Testis (tissue), 5 donors: ENCODE measurements at places on chromosomes 3 and 15.

GRCh38 chr15:84598993-84599392 lies 1.8 kb upstream of the ZSCAN2 start:
- peak; percentile 63 for DNase-seq

DNA sequence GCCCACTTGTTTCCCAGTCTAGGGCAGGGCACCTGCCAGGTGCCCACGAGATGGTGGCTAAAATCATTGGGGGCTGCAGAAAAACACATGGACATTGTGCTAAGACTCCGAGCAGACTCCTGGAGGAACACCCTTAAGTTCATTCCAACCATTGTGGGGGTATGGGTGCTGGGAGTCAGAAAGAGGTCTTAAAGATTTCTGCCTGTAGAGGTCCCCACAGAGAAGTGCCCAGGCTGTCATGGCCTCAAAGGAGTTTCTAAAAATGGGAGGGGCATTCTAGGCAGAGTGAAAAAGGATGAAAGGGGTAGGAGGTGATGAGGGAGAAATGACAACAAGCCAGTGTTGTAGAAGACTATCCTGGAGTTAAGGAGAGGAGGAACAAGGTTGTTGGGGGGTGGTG lies 17.1 kb downstream of the RBP1 start:
- DNase-seq: no peak

DNA sequence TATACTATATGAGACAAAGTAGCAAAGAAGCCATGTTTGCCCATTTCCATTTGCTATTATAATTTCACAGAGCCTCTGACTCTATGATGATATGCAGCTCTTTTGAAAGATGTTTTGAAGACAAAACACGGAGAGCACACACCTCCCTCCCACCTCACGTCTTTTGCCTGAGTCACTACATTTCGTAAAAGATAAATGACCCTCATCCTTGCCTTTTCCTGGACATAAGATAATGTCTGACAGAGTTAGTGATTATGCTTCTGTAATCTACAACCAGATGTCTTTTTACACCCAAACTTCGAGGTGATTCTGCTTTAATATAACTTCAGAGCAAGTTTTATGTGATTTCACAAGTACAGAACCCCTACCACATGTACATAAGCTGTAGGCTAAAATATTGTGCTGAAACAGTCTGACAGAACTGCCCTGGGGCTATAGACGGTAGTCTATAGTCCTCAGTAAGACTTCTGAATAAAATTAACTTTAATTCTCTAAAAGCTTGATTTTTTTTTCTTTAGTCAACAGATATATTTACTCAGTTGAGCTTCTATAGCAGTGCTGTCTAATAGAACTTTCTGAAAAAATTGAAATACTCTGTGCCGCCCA lies 99.9 kb downstream of the CD200R1L start:
- no peak for DNase-seq

GRCh38 chr3:152499791-152500385 lies 231.2 kb downstream of the MBNL1 start:
- DNase-seq: no peak

DNA sequence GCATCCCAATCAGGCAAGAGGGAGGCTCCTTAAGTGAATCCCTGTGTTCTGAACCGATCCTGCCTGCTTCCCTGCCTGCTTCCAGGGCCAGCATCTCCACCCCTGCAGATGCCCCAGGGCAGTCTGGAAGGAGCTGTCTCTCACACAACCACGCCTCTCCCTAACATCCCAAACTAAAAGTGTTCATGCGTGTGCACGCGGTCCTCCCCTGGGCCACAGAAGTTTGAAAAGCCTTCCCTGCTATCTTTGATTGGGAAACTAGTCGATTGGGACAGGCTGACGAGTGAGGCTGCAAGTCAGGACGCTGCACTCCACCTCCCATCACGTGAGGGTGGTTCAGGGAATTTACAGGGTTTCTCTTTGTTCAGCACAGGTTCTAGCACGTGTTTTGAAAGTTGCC lies 340.9 kb upstream of the ICE2 start:
- DNase-seq: no peak

DNA sequence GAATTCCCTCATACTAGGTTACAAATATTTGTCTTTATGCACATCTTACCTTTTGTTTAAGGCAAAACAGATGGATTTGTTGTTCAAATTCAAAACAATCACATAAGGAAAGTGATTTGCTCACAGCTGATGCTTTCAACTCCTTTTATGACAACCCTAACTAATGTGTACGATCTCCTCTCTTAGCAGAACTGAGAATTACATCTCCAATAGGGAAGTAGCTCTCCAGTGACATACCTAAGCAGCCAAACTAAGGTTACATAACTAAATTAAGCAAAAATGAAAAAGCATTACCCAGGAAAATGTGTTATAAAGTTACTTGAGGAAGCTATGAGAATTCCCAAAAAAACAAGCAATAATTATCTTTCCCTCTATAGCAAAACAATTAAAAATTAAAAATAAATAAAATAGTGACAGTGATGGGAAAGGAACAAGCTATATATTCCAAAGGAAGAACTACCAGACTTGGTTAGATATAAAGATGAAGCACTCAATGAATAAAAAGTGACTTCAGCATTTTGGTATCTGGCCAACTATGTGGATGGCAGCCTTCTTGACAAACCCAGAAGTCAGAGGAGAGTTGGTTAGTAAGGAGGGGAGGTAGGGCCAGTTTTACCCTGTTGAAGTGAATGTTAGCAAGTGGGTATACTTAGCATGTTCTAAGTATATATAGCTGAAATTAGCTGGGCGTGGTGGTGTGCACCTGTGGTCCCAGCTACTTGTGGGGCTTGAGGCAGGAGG lies 32.4 kb downstream of the PEAK1 start:
- DNase-seq: no peak

DNA sequence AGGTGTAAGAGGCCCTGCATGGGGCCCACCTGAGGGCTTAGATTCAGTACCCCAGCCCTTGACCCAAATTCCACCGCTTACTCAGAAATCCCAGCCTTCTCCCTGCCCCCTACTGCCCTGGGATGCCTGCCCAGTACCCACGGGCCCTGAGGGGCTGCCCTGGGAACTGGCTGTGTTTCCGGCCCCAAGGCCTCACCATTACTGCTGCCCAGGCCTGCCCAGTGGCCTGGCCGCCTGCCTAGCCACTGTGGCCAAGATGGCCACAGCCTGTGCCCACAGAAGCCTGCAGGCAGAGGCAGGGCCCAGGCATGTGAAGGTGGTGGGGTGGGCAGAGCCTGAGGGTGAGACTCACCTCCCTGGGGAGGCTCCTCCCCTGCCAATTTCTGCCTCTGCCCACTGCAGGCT lies 6.1 kb upstream of the PRKCD start:
- no peak for DNase-seq

DNA sequence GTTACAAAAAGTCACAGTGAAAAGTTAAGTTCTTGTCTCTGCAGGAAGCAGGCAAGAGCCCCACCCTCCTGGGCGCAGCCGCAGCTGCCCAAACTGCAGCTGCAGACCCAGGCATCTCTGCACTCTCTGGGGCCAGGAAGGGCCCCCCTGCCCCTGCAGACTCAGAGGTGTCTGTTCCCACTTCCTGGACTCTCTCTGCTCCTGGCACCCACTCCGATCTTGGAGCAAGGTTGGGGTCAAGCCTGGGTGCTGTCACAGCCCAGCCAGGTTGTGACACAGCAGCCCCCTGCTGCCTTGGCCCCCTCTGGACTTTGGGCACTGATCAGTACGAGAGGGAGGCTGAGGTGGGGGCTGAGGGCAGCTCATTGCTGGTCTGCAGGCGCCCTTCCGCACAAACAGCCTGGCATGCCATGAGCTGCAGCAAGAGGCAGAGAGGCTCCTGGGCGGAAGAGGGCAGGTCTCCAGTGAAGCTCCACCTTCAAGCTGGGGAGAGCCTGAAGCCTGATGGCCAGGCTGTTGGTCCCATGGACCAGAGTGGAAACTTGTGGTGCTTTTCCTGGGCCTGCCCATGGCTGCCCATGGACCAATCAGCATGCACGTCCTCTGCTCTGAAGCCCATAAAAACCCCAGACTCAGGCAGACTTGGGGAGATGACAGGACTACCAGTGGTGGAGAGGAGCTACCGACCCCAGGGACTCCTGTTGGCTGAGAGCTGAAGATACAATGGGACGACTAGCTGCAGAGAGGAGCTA lies 42.9 kb upstream of the LRRFIP2 start:
- no peak for DNase-seq

DNA sequence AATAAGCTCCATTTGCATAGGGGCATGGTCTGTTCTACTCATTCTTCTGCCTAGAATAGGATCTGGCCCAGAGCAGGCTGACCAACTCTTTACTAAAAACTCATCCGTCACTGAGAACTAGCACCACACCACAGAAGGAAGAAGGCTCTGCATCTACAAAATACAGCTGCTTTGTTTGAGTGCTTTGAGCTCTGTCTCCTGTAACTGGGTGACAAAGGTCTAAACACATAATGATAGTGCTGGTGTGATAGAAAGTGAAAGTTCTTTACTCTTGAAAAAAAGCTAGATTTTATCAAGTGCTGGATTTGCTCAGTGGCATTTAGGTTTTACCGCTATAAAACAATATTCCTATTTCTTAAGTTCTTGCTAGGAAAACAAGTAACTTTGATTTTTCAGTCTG lies 140.7 kb downstream of the FHIT start:
- no peak for DNase-seq

- DNase-seq: no peak
These were observed 35.1 kb downstream of the HGD start for GRCh38 chr3:120646771-120647432.

GRCh38 chr3:71713041-71713440 lies 12.2 kb downstream of the EIF4E3 start:
- no peak for DNase-seq

- DNase-seq: no peak
These were observed 6.9 kb upstream of the GHRL start for GRCh38 chr3:10299679-10300078.

GRCh38 chr3:31241533-31241932 lies 291.2 kb upstream of the STT3B start:
- no peak for DNase-seq

GRCh38 chr3:73924048-73924447 lies 299.3 kb upstream of the PDZRN3 start:
- DNase-seq: no peak

GRCh38 chr15:84681831-84682230 lies 23.8 kb upstream of the NMB start:
- no peak for DNase-seq

- no peak for DNase-seq
These were observed 15.4 kb downstream of the ZSCAN2 start for GRCh38 chr15:84616235-84616634.

DNA sequence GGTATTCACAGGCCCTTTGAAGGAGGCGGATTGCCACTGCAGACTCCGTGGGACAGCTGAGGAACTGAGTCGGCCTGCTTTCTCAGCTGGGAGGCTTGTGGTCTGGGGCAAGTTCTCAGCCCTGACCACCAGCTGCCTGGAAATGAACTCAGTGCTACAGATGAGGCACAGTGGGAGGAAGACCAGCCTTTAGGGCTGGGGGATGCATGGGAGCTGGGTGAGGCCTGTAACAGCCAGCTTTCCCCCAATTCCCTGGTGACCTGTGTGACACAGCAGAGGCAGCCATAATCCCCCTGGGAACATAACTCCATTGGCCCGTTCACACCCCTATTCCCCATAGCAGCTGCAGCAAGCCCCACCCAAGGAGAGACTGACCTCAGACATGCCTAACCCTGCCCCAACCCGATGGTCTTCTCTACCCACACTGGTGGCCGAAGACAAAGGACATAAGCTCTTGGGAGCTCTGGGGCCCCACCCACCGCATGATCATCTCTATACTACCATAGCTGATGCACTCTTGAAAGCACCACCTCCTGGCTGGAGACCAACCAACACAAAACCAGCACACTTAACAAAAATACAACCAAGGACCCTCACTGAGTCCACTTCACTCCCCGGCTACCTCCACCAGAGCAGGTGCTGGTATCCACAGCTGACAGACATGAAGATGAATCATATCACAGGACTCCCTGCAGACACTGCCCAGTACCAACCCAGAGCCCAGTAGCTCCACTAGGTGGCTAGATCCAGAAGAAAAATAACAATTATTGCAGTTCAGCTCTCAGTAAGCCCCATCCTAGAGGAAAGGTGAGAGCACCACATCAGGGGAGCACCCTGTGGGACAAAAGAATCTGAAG lies 24.9 kb downstream of the ZMAT3 start:
- DNase-seq: no peak

- no peak for DNase-seq
These were observed 12.6 kb upstream of the SPPL2A start for GRCh38 chr15:50778086-50778485.

DNA sequence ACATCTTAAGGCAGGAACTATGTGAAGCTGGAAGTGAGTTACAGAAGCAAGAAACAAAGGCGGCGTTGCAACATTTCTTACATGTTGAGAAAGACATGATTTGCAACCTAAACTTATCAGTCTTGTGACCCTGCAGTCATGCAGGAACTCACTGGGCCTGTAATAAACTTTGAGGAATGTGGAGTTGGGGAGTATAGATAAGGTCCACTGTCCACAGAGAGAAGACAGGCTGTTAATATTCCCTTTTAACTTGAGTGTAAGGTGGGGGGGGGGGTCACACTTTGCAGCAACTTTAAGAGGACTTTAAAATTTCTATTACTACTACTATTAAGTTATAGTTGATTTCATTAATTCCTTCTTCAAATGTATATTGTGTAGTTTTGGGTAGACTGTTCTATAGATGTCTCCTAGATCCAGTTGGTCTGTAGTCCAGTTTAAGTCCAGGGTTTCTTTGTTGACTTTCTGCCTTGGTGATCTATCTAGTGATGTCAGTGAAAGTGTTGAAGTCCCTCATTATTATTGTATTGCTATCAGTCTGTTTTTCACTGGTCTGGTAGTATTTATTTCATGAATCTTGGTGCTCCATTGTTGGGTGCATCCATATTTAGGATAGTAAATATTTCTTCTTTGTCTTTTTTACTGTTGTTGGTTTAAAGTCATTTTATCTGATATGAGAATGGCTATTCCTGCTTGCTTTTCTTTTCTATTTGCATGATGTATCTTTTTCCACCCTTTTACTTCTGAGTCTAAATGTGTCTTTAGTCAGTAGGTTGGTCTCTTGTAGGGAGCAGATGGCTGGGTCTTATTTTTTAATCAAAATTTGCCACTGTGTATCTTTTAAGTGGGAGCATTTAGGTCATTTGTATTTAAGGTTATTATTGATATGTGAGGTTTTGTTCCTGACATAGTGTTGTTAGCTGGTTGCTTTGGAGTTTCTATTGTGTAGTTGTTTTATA lies 15.6 kb upstream of the FAM98B start:
- no peak for DNase-seq

DNA sequence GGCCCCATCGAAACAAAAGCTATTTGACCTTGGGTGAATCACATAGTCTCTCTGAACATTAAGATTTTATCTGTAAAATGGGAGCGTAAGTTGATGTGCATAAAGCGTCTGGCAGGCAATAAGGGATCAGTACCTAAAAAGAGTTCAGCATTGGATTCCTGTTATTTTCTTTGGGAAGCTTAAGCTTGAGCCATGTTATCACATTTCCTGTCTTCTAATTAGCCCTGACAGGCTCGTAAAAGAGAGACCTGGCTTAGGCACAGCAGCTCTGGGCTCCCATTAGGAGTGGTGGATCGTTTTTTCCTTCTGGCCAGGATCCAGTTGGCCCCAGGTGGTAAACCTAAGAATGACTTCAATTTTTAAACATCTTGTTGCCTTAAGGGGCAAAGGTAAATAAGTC lies 26.0 kb upstream of the CA12 start:
- DNase-seq: no peak
